A549 treated with Hydrocortisone at 1 μM for 4 hours (cell line): ENCODE measurements at places on chromosomes 1 and 21. TPM values are rescaled to one million over a fixed set of nuclear protein-coding genes. Genes with fewer than 3 reads are reported as not detected.

The LAPTM5 gene
- total RNA-seq = 0.12 to 0.30 TPM (median 0.28 TPM) in 5 replicates

The FMO2 gene
- total RNA-seq = not detected in 5 replicates

The EFNA4 gene
- total RNA-seq = 12.3 to 15.4 TPM (median 13.0 TPM) in 5 replicates

The TTC39A gene
- 1.4 to 2.7 TPM (median 1.7 TPM) in 5 replicates for total RNA-seq

The PPIAL4G gene
- not detected in 5 replicates for total RNA-seq
